ENCODE measurements at places on chromosomes 1 and 21.
A peak's percentile ranks its signal among the peaks of the same experiment; 100 is the strongest.

- peak; percentile 50 for DNase-seq
Observed at GRCh38 chr1:162391790-162392563, 10.4 kb downstream of the C1orf226 start.

DNA sequence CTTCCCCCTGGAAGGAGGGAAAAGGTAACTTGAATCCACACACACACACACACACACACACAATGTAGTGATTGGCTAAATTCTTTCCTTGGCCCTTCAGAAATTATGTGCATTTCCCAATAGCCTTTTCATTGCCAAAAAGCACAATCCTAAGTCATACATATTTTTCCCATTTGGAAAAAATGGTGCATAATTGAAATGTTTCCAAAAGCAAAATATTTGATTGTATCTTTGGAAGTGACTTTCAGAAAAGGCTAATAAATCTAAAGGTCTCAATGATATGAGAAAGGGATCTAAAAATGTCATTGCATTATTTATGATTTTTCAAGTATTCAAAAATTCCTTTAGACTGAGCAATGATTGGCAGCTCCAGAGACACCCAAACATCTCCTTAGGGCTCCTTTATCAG is 43.5 kb upstream of the NEK7 start:
- peak; percentile 76 for DNase-seq

DNA sequence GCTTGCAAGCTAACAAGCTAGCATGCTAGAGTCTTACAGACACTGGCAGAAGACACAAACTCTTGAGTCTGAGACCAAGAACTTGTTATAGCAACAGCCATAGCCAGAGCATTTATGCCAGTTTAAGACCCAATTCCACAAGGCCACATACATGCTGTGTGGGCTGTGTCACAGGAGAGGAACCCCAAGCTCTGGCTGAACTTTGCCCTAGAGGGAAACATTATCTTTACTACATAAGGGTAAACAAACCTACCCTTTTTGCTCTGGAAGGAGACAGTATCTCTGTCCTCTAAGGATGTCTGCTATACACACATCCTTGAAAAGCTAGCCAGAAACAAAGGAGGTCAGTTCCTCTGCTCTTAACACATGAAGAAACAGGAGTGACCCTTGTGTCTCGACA is 70.3 kb downstream of the HSF2BP start:
- DNase-seq: no peak

DNA sequence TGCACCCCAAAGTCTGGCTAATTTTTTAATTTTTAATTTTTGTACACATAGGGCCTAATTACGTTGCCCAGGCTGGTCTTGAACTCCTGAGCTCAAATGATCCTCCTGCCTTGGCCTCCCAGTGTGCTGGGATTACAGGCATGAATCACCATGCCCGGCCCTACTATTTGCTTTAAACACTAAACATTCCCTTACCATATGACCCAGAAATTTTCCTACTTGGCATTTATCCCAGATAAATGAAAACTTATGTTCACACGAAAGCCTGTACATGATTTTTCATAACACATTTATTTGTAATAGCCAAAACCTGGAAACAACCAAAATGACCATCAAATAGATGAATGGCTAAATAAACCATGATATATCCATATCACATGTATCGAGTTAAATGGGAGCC is 35.8 kb downstream of the NDUFS5 start:
- peak; percentile 32 for DNase-seq

- DNase-seq: no peak
Observed at GRCh38 chr1:54874079-54874830, 12.7 kb downstream of the DHCR24 start.

DNA sequence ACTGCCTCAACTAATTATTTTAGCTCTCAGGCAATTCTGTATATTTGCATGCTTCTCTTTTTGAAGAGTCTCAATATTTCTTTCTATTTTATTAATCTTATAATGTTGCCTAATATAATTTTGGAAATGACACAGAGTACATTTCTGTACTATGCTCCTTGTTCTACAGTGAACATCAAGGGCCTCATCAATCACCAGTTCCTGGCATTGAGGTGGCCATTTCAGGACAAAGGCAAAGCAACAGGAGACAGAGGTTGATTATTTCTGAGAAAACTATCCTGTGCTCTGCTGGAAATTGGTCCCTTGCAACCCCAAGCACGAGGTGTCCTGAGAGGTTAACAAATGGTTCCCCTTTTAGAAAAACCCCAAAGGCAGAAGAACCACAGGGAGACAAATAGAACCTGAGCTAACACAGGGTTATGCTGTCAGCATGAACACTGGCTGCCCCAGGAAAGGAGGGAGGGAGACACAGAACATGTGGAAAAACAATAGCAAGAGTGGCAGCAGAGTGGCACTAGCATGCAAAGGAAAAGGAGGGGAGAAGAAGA is 63.9 kb upstream of the VAV3 start:
- no peak for DNase-seq

DNA sequence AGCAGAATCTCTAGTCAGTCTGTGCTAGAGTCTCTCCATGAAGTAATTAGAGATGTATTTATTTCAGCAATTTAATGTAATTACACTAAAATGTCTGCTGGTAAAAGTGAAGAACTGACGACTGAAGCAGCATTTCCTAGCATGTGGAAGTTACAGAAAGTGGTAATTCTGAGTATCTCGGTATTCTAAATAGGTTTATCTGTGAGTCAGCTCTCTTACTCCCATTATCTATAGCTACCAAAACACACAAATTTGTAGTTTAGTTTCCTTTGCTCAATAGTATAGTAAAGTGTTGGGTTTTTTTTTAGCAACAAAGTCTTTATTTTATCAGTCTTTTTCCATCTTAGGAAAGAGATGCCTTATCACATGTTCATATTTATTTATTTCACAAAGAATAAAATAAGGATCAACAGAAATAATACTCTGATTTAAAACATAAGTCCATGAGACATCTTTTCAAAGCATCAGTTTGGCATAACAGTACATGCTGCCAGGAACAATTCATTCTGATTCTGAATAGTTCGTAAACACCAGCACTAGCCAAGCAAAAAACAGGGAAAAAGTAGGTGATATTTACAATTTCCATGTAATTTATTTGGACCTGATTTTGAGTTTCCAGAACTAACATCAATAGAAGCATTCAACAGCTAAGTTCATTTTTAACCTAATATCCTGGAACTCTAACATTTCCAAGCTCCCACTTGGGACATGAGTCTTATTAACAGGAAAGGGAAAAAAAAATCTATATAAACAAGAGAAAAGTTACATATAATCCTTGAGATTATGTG is 76.3 kb downstream of the KCNT2 start:
- DNase-seq: no peak

DNA sequence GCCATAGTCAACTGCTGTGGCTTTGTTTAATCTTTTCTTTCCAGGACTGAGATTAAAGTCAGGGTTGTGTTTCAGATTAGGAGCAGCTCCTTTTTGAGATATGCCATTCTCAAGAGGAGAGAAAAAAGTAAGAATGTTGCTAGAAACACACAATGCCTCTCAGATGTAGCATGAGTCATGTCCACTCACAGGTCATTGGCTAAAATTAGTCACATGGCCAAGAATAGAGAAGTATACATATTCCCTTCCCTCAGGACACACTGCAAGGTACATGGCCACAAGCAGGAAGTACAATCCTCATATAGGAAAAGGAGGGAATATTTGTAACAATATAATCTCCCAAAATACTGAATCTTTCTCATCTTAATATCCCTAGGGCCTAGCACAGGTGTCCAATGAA is 141.9 kb upstream of the PTBP2 start:
- no peak for DNase-seq

- DNase-seq: no peak
Observed at GRCh38 chr1:92843429-92844352, 11.9 kb downstream of the RPL5 start.

DNA sequence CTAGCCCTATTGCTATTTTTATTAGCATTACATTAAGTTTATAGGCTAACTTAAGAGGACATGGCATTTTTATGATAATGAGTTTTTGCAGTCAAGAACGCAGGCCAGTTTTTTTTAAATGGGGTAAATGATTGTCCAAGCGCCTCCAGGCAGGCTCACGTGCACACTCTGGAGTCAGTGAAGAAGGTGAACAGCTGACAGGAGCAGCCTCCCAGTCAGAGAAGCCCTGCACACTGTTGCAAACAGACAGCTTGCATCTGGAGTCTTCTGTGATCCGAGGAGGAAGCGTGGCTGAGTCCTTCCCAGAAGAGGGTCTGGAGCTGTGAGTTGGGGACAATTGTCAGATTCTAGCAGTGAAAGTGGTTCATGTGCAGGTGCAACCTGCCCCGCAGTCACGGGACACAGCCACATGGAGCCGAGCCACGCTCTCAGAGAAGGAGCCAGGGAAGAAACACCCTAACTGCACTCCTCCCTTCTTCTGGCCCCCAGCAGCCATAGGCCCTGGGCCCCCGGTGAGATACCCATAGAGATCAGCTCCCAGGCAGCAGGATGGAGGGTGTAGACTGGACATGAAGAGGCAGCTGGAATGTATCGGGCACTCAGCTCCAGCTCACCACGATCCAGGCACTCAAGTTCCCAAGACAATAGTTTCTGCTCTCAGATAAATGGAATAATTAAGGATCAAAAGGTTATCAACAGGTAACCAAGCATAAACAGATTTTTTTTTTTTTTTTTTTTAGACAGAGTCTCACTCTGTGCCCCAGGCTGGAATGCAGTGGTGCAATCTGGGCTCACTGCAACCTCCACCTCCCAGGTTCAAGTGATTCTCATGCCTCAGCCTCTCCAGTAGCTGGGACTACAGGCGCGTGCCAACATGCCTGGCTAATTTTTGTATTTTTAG is 26.4 kb downstream of the CAPN2 start:
- no peak for DNase-seq

GRCh38 chr21:33124889-33125288 is 54.9 kb downstream of the OLIG1 start:
- no peak for DNase-seq

Measured in EL (cell line).